ENCODE measurements at places on chromosomes 2 and 18.

- no peak for DNase-seq
Observed at GRCh38 chr2:221559991-221560390, 12.1 kb downstream of the EPHA4 start.

DNA sequence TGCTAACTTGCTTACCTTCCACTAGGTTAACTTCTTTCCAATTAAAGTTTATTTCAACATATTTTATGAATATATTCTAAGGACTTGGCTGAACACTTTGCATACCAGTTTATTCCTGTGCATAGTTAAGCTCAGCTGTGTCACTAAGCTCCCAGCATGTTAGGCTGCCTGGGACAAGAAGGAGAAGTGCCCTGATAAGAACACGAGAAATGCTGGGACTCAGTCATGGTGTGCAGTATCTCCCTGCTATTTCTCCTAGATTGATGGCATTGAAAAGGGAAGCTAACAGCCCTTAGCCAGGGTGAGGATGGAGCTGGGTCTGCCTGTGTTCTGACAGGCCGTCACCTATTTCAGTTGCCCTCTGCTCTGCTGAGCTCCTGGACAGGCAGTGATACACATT, 164.3 kb downstream of the TRABD2A start:
- DNase-seq, result no peak

DNA sequence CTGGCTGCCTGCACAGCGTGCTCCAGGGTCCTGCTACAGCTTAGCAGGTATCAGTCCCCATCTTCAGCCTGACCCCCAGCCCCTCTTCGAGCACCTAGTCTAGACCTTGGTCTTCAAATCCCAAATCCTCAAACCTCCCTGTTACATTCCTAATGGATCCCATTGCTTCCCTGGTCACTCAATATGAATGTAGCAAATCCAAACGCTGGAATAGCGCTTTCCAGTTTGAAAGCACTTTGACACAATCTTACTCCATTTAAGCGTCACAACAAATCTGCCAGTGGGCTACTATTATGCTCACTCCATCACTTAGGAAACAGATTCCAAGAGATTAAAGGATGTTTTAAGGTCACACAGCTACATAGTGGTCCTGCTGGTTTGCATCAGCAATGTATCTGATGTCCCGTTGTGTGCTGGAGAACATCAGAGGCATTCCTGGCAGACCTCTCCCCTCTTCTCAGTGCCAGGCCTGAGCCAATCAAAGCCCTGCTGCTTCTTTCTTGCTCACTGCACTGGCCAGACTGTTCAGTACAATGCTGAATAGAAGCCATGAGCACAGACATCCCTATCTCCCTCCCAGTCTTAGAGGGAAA, 11.1 kb upstream of the INO80C start:
- no peak for DNase-seq

DNA sequence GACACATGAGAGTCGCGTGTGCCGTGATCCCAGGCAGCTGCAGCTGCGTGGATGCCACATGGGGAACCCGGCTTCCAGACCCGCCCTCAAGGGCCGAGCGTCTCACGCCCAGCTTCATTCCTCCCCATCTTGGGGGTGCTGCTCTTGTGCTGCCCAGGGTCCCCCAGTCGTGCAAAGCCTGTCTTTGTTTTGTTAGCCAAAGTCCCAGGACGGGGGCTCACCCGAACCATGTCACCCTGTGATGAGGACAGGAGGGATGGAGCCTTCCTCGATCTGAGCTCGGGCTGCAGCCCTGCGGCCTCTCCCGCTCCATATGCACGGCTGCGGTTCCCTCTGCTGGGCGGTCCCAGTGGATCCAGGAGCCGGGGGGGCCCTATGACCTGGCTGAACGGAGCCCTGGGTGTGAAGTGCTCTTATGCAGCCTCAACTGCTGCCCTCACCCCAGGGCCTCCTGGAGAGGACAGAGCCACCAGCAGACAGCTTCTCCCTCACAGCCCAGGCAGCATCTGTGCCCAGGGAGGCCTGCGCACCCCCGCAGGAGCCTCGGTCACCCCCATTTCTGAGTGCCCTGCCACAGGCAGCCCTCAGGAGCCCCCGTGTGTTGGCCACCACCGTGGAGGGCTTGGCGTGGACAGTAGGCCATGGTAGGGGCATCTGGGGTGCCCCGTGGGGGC, 99.0 kb upstream of the CTDP1 start:
- DNase-seq, result no peak

- DNase-seq, result peak; percentile 17
Observed at GRCh38 chr2:30147196-30147714, 448 bp downstream of the YPEL5 start.

- no peak for DNase-seq
Observed at GRCh38 chr2:48098539-48098938, 192.2 kb upstream of the FBXO11 start.

- DNase-seq, result no peak
Observed at GRCh38 chr18:12515550-12515949, 107.8 kb downstream of the PRELID3A start.

DNA sequence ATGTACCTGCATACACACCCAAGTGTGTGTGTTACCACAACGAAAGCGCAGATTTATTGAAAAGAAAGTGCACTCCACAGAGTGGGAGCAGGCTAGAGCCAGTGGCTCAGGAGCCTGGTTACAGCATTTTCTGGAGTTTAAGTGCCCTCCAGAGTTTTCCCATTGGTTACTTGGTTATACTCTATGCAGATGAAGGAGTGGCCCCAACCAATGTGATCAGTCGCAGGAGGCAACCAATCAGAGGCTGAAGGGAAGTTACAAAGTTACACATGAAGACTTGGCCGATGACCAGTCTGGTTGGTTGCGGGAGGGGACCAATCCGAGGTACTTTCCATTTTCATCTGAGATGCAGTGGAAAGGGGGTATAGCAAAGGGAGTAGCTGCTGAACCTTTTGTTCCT, 13.5 kb upstream of the PRLH start:
- DNase-seq, result no peak

DNA sequence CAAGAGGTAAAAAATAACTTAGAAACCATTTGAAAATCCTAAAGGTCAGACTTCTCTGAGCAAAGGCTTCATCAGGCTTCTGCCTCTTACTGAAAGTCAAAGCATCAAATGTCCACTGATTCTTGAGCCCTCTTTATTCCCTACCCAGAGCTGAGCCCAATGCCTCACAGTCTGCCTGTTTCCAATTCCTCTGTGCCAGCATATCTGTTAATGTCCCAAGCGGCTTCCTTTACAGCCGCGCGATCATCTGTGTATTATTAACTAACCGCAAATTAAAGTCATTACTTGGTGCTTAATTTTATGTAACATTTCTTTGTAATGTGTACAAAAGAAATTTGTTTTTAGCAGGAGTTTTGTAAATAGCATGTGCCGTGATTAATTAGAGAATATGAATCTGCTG, 418.8 kb upstream of the HNRNPA3 start:
- DNase-seq, result no peak

- no peak for DNase-seq
Observed at GRCh38 chr2:188114014-188114413, 177.7 kb upstream of the GULP1 start.

DNA sequence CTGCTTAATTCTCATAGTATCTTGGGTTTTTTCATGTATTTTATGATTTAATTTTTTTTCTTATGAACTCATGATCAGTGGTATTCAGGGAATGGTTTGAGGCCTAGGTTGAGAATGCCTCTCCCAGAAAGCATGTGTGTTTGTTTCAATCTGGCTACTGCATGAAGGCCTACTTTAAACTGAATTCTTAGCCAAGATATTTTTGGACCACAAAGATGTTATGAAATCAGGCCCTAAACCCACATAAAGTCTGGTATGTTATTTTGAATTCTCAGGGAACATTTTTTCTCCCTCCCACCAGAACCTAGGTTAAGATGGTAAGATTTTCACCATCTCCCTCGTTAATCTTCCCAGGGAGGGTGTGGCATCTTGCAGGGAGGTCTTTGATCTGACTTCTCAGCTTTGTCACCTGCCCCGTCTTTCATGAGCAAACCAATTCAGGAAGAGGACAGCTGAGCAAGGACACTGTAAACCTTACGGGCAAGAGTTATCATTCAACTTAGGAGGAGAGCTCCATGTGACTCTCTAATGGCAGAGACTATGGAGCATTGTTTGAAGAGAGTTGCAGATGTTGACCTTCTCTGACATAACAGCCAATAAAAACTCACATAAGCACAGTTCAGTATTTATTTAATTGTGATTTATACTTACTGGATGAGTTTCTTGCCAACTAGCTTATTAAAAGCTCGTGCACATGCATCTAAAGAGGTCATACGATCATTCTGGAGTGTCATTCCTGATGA, 21.3 kb upstream of the ACKR3 start:
- no peak for DNase-seq

- DNase-seq, result no peak
Observed at GRCh38 chr2:234682492-234683228, 185.8 kb upstream of the ARL4C start.

DNA sequence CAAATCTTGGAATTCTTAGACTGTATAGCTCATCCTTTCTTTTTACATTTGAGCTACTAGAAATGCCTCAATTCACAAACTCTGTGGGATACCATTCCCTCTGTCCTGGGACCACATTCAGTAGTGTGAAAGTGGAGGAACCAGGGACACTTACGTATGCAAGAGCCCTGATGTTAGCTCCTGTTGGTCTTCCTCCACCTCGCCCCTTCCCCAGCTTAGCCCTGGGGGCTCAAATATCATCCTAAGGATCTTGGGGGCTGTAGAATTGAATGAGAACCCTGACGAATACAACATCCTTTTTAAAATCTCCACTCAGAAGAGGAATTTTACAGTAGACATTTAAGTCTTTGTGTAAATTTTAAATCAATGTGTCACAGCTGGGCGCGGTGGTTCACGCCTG, 65.2 kb upstream of the RAPH1 start:
- no peak for DNase-seq

GRCh38 chr2:19860022-19860421, 41.8 kb downstream of the TTC32 start:
- DNase-seq, result peak; percentile 24

DNA sequence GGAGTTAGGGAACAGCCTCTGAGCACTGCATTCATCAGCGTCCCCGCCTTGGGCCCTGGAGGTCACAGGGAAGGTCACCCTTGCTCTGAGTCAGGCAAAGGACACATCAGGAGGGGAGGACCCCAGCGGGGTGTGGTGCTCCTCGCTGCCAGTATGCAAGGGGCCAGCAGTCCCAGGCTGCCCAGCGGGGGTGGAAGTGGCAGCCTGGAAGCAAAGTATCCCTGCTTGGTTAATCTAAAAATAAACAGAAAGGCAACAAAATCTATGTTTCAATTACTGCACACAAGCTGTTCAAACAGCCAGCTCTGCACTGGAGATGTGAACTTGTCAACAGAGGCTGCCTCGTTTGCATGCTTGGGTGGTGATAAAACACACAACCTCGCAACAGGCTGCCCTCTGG, 164.1 kb downstream of the KLHL29 start:
- no peak for DNase-seq

DNA sequence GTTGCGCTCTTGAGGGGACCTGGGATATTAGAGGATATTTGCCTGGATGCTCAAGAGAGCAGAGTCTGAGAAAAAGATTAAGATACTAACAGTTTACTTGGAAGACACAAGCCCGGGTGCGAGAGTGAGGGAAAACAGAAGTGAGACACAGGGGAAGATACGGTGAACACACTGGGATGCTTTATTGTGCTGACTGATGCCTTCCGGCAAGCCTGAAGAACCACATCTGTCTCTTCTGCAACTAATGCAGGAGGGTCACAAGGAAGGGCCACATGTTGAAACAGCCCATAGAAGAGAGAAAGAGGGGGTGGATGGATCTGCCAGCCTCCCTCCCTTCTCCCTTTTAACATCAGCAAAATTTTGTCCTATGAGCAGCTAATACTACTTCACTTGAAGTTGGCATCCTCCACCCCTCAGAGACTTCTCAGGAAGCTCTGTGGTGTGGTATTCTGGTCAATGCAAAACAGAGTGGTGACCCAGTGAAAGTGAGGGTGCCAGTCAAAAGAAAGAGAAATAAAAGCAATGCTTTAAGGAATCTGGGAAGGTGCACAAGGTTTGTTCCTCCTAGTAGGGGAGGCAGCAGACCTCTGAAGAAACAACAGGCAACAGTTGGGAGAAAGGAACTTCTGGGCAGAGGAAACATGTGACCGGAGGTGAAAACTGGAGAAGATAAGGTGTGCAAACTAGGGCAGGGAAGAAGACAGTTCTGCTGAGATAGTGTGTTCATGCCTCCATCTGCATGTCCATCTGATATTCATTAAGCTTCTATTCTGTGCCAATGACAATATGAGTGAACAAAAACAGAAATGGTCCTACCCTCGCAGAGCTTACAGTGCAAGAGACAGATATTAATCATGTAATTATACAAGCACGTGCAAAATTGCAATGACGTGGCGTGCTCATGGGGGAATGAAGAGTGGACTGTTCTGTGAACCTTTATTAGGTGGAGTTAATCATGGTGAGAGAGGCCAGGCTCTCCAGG, 107.1 kb downstream of the LYPD6B start:
- DNase-seq, result no peak

- no peak for DNase-seq
Observed at GRCh38 chr2:151410485-151410834, 758 bp downstream of the RIF1 start.

- DNase-seq, result no peak
Observed at GRCh38 chr18:8996771-8997432, 105.6 kb upstream of the NDUFV2 start.

GRCh38 chr2:239579081-239579480, 178.3 kb upstream of the HDAC4 start:
- DNase-seq, result no peak
